ENCODE measurements at places on chromosomes 4 and X. TPM values are rescaled to one million over a fixed set of nuclear protein-coding genes. Genes with fewer than 3 reads are reported as not detected.

- DNase-seq, result no peak
These were observed 123.6 kb upstream of the RBPJ start for GRCh38 chr4:26197018-26197779.

DNA sequence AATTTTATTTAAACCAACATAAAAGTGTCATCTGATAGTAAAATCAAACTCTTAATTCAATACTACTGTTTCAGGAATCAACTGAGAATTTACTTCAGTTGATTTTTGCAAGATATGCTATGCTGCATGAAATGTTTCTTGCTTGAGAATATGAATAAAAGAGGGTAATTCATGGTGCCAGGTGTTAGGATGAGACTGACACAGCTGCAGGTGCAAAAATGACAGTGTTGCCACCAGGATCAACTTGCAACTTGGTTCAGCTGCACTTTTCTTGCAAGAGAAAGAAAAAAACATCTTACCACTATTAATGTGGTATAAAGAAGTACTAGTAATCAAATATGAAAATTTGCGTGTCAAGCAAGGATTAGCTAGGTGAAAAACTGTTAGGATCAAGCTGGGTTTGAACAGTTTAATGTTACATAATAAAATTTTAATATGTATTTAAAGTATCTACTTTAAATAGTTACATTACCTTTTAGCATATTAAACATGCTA, 49.7 kb downstream of the CHIC2 start:
- DNase-seq, result no peak

DNA sequence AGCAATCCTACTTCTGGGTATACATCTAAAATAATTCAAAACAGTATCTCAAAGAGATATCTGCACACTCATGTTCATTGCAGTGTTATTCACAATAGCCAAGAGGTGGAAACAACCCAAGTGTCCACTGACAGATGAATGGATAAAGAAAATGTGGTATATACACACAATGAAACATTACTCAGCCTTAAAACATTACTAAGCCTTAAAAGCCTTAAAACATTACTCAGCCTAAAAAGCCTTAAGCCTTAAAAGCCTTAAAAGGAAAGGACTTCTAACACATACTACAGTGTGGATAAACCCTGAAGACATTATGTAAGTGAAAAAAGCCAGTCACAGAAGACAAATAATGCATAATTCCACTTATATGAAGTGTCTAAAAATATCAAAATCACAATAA, 40.3 kb upstream of the TFDP3 start:
- DNase-seq, result no peak

DNA sequence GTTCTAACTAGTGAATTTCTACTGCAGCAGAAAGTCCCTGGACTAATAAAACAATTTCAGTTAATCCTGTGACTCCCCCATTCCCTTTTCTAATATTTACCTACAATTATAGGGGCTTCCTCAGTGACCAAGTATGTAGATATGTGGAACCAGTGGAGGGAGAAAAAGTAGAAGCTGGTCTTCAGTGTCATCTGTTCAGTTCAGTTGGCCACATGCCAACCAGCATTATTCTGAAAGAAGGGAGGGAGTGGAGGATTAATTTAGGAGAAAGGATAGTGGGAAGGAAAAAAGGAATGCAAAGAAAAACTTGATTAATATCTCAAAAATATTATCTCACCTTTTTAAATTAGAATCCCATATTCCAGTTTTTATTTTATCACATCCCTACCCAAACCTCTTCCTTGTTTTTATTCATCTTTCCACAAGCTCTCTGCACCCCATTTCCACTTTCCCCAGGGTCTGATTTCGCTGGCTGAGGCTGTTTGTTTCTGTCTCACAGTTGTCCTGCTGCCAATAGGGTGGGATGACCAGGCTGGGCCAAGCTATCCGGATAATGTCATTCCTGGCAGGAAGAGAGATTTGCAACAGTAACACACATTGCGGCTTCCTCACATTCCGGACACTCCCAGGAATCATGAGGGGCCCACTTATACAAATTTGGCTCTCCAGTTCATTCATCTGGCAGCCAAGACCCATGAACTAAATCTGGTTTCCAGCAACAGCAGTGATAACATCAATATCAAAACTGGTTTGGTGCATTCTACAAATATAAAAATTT, 24.6 kb upstream of the ANTXR2 start:
- no peak for DNase-seq

- DNase-seq, result no peak
These were observed 2.5 kb downstream of the CCNI start for GRCh38 chr4:77073106-77073809.

- DNase-seq, result no peak
These were observed 48.2 kb downstream of the SLC34A2 start for GRCh38 chr4:25703731-25704388.

Gene PTPN13
- total RNA-seq, result 66.3 TPM

GRCh38 chrX:74383611-74384010, 37.7 kb upstream of the SLC16A2 start:
- DNase-seq, result no peak

DNA sequence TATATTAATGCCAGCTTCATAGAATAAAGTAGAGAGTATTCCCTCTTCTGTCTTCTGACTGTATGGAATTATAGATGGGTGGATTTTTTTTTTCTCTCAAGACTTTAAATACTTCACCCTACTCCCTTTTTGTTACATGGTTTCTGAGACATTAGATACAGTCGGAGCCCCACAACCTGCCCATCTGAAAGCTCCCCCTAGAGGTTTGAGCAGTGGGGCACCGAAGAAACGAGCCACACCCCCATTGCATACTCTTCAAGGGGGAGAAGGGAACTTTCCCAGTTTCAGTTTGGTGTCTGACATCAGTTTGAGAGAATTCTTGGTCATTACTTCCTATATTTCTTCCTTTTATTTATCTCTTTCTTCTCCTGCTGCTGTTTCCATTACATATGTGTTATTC, 437.6 kb upstream of the AGA start:
- DNase-seq, result no peak

Gene AMTN
- not detected for total RNA-seq

DNA sequence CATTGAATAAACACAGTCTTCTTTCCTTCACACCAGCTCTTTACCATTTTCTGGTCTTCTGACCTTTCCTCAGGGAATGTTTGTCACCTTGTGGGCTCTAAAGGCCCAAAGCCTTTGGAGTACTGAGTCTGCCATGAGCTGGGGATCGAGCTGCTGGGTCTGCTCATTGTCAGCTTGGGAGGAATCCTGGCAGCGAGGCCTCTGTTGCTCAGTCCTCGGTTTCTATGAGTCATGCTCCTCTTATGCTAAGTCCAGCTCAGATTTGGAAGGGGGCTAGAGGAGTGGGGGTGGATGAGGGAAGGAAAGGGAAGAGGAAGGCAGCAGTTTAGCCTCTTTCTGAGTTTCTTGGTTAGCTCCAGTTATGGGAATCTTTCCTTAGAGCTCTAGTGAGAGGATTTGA, 31.1 kb downstream of the NHSL2 start:
- DNase-seq, result no peak

- no peak for DNase-seq
These were observed 22.9 kb downstream of the TNIP2 start for GRCh38 chr4:2733001-2733843.

GRCh38 chr4:6576512-6576911, 1.5 kb downstream of the MAN2B2 start:
- no peak for DNase-seq

- no peak for DNase-seq
These were observed 29.0 kb downstream of the LRPAP1 start for GRCh38 chr4:3502941-3503936.

- DNase-seq, result no peak
These were observed 22.7 kb upstream of the GAB1 start for GRCh38 chr4:143313996-143314395.

GRCh38 chrX:25941087-25941486, 197.1 kb upstream of the MAGEB18 start:
- no peak for DNase-seq

- no peak for DNase-seq
These were observed 11.3 kb upstream of the KIAA0232 start for GRCh38 chr4:6771229-6771671.
